Lower leg skin (tissue), 4 donors: ENCODE measurements at places on chromosomes 5 and 9. TPM values are rescaled to one million over a fixed set of nuclear protein-coding genes. Genes with fewer than 3 reads are reported as not detected.

GRCh38 chr5:646396-647201 lies 34.5 kb downstream of the CEP72 start:
- no peak for DNase-seq

DNA sequence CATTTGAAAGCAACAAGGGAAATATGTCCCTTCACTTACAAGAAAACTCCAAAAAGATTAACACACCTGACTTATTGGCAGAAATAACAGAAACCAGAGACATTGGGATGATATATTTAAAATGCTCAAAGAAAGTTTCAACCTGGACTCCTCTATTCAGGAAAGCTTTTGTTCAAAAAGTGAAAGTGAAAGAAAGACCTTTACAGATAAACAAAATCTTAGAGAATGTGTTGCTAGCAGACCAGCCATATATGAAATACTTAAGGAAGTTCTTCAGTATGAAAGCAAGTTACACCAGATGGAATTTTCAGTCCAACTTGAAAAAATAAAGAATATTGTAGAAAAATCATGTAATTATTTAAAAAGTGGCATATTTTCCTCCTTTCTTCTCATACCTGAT lies 1075.1 kb downstream of the NR2F1-AS1 start:
- DNase-seq, result no peak

DNA sequence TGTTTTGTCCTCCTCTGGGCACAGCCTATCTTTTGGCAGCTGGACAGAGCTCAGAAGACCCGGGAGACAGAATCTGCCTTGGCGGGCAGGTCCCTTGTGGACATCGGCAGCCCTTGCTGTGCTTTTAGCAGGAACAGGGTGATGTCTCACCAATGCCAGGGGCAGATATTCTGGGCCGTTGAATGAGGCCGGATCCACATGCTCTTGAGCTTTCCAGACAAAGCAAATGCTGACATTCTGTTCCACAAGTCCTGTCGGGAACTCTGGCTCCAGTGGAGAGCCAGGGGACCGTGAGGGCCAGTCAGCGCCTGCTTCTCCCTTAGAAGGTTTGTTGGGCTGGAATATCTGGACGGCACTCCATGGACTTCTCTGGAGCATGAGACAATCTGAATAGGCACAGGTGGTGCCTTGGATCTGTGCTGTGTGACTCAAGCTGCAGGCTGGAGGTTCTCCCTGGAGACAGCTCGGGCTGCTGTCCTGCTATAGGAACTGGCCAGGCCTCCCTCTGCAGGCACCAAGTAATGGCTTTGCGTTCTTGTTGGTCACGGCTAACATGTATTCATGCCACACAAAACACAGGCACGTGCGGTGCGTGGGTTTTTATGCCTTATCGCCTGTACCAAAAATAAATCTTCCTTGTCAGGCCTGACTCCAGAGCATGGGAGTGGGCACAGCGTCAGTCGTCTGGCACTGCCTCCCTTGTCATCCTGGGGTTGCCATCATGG lies 80.3 kb downstream of the GADD45G start:
- no peak for DNase-seq

DNA sequence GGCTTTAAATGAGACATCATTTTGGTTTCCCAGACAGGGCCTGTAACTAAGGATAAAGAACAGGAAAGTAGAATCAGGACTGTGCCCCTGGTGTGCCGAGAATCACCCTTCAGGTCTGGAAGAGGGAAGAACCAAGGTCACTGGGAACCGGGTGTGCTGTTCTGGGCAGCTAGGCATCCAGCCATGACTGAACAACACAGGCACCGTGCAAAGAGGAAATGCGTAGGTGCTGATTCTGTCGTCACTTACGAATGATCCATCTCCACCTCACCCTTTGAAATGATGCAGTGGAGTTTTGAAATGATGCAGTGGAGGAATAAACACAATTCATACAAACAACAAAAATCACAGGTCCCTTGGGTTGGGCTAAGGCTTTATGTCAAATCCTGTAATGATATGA lies 64.4 kb downstream of the MAP1B start:
- DNase-seq, result no peak

DNA sequence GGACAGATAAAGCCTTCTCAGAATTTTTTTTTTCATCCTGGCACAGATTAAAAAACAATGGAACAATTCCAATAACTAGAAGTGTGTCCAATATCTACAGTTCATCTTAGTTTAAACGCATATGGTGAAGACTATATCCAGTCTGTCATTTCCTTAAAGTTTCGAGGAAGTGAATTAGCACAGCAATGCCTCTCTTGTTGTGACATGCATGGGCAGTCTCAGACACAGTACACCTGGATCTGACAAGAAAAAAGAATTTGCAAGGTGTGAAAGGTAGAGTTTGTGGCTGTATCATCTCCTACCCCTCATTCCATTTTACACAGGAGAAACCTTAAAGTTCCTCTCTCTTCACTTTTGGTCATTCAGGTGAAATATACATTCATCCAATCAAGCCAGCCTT lies 100.6 kb upstream of the ADAMTS19 start:
- no peak for DNase-seq

GRCh38 chr9:135321580-135321979 lies 158.0 kb upstream of the PPP1R26 start:
- DNase-seq, result no peak

DNA sequence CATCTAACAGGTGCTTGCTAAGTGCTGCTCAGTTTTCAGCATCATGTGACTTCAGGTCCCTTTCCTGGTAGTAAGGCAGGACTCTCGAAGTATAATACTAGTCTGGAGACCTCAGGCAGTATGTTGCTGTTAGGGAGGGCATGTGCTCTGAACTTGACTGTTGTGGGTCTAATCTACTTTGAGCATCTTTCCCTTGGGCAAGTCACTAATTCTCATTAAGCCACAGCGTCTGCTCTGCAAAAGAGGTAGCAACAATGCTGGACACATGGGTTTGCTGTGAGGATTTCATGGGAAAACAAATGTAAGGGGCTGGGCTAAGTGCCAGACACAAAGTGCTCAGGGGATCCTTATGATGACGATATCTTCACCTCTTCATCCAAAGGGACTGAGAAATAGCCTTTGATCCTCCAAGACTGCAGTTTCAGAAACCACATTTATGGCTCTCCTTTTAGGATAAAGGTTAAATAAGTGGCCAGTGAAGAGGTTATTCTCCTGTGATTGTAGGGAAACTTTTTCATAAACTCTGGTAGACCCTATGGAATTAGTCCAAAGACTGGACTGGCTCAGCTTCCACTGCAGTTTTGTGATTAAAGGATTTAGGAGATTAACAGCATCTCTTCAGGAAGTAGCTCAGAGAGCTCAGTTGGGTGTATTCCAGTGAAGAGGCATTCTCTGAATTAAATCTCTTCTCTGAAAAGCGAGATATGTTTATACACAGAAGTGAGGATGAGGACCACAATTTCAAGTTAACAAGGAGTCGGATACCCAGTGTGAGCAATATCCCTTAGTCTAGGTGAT lies 216.6 kb downstream of the SGCD start:
- DNase-seq, result no peak

DNA sequence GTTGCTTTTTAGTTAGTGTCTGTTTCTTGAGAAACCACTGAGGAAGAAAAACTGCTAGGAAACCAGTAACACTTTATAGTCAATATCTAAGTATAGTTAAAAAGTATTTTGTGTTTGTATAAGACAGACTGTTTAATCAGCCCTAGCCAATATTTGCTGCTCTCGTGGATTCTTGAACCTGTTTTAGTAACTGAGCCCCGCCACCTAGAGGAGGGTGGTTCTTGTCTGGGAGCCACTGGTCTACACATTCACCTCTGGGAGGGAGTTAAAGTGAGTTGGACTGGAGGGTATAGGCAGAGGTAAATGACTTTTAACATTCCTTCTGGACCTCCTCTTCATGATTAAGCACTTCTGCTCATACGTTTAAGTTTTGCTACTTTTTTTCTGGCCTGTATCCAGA lies 117.2 kb downstream of the SPATA31D1 start:
- DNase-seq, result no peak

DNA sequence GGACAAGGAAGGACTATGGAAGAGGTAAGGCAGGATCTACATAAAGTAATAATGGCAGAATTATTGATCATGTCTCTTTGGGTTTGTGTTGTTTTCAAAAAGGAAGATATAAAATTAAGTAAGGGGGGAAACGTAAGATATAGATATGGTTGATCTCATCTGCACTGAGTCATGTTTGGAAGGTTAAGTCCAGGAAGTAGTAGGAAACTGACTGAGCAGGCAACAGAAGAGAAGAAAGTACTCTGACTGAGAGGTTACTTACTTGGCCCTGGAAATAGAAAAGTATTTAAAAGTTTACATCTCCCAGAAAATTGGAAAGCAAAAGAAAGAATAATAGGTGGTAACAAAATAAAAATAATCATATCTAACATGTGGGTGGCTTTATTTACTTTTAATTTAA lies 405.3 kb upstream of the RGMB start:
- DNase-seq, result no peak

GRCh38 chr5:473551-474192 lies 30.7 kb downstream of the EXOC3 start:
- DNase-seq, result no peak

The DMRT1 gene
- not detected for total RNA-seq

The SPINK7 gene
- 8.2 TPM for total RNA-seq

The FLT4 gene
- total RNA-seq, result 2.1 TPM

The SLC34A3 gene
- total RNA-seq, result not detected

The HEMGN gene
- 0.08 TPM for total RNA-seq

The RUSC2 gene
- total RNA-seq, result 28.5 TPM

The SPINK4 gene
- total RNA-seq, result not detected
